ENCODE measurements at places on chromosomes 6 and 20.

GRCh38 chr20:12177657-12178293, 260.1 kb downstream of the BTBD3 start:
- no peak for DNase-seq

DNA sequence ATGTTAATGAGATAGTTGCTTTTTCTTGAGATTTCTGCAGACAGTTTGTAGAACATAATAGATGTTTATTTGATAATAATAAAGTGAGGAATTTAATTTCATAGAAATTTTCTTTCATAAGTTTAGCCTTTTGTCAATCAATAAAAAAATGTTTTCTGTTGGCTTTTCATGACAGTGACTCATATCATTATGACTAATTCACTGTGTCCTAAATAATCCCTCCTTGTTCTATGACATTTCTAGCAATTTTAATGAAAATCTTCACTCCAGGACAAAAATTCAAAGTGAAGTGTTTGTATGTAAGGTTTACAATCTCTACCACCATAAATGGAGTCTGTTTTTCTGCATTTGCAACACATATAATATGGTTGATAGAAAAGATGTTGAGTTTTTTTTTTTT, 109.9 kb downstream of the UTRN start:
- DNase-seq: no peak

DNA sequence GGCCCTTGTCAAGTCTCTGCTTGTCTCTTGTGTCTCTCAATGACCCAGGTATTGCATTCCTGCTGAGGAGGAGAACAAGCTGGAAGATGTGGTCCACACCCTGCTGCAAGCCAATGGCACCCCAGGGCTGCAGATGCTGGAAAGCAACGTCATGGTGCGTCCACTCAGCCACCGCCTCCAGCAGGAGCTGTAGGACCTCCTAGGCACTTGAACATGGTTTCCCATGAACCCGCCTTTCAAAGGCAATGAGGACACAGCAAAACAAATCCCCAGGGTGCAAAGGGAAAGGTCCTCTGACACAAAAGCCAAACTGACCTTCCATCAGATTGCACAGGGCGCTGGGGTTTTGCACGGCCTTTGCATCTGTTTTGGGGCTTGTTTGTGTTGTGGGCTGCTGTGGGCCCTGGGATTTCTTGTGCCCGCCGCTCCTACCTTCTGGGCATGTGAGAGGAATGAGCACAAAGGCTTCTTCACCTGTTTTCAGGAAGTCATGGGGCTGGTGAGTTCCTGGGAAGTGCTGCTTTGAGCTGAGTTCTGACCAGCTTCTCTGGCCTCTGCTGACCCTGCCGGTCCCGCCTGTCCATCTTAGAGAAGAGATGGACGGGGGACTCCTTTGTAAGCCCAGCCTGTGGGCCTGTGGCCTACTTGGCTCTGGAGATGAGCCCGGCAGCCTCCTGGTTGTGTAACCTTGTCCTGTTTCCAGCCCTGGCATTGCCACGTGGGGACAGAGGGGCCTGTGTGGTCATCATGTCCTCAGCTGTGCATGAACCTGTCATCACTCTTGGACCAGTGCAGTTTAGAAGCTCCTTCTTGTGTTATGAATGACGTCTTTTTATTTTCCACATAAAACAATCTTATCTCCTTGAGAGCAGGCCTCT, 151.3 kb downstream of the DTNBP1 start:
- no peak for DNase-seq

- DNase-seq: no peak
These were observed 27.5 kb downstream of the SERPINB9 start for GRCh38 chr6:2875359-2876191.

GRCh38 chr6:112697265-112697664, 350.1 kb downstream of the RFPL4B start:
- DNase-seq: no peak

Data from islet precursor cell (in vitro differentiated cells).